ENCODE measurements at places on chromosomes 11 and 22. TPM values are rescaled to one million over a fixed set of nuclear protein-coding genes. Genes with fewer than 3 reads are reported as not detected.

DNA sequence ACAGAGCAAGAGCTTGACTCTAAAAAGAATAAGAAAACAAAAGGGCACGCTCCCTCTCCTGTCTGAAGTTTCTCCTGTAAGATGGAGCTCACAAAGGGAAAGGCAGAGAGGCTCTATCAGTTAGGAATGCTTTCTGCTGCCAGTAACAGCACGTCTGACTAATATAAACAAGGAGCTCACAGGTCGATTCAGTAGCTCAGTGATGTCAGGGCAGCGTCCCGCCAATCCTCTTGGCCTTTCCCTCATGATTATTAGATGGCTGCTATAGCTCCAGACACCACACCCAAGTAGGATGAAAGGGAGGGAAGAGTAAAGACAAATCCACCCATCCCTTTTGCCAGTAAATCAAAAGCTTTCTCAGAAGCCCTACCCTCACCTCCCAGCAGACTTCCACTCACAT, 51.3 kb upstream of the HMGXB4 start:
- DNase-seq = no peak

DNA sequence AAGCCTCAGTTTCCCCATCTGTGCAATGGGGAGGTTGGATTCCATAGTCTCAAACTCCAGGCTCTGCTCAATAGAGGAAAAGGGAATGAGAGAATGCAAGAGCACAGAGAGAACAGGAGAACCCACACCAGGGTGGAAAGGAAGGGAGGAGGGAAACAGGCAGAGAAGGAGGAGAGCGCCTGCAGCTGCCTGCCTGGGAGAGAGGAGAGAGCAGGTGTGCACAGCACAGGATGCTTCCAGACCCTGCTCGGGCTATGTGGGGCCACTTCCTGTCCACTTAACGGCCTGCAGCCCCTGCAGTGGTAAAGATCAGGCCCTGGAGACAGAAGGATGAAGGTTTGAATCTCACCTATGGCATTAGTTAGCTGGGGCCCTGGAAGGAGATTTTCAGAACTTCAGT, 12.3 kb downstream of the LRRC32 start:
- no peak for DNase-seq

- no peak for DNase-seq
Observed at GRCh38 chr11:116716621-116717020, 56.2 kb downstream of the BUD13 start.

GRCh38 chr22:25777870-25778269, 35.9 kb downstream of the MYO18B start:
- DNase-seq = no peak

DNA sequence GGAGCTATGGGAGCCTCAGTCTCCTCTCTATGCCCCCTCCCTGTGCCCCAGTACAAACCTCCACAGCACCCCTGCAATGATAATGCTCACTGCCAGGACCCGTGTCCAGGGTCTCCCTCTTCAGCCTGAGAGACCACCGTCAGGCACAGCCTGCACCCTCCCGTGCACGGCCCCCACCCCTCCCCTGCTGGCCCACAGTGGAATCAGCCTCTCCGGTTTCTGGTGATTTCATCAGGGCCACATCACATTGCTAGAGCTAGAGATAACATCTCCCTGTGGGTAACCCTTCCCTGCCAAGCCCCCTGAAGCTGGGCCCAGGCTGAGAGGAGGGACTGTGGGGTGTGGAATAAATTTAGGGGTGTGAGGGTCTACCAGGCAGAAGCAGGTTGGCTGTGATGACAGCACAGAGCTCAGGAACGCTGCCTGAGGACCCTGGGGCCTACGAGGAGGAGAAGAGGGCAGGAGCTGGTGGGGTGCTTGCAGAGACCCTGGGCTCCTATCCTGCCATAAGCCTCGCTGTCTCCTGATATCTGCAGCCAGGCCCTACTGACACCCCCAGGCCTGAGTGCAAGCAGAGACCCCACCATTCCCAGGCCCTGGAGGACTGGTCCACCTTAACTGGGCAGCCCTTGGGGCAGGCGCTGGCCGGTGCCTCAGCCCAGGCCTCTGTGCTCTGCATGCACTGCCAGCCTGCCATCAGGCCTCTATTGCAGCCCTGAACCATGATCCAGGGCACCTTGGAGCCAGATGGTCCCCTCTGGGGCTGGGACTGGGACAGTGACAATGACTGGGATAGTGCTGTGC, at the start of gene KLHDC7B:
KLHDC7B (plus strand) TSS at position 378 of the 804 bp plus-strand sequence; CDS start at position 723, 345 bp downstream.
- DNase-seq = no peak

GRCh38 chr11:96187822-96188221, 155.2 kb downstream of the MAML2 start:
- DNase-seq = no peak

DNA sequence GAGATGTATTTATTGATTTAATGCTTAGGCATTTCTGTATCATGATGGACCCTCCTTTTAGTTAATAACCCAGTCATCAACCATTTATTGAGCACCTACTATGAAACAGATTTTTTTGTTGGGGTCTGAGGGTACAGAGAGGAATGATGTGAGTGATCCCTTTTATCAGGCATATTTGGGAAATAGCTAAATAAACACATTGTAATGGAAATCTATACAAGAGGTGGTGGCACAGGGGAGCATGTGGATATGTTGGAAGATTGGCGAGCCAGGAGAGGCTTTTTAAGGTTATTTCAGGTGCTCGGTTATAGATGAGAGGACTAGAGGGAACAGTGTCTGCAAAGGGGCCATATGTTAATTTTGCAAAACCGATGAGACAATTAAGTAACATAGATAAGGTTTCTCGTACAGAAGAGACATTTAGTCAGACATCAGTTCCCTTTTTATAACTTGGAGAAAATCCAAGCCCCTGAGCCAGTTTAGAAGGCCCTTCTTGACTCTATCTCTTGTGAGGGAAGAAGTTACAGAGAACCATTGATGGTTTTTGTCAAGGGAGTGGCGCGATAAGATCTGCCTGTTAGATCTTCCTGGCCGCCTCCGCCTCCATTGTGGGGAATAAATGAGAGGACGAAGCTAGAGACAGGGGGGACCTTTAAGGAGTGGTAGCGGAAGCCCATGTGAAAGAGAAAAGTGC, 2.0 kb downstream of the ATXN10 start:
- DNase-seq = no peak

GRCh38 chr11:2570211-2570811, 125.5 kb downstream of the KCNQ1 start:
- DNase-seq = peak; percentile 1

GRCh38 chr11:71169313-71169712, 83.1 kb downstream of the SHANK2 start:
- no peak for DNase-seq

DNA sequence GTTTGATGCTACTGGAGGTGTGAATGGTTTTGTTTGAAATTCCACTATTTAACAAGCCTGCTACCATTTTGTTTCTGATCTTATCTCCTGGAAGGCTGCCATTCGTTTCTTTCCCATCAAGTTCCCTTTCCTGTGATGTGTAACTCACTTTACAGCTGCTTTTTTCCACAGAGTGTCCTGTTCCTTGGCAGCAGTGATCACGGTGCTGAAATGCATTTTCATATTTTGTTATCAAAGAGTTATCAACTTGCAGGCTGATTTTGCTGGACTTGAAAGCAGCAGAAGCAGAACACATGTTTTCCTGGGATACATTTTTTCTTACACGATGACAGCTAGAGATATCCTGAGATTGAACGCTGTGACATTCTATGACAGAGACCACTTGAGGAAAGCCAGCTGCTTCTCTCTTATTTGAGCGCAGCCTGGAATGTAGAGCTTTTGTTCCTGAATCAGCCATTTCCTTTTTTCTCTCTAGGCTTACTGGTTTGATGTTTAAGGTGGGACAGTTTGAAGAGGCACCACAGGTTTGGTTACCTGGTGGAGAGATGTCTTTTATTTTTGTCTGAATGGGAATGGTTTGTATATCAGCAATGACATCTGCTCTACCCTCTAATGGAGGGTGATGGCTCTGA, 34.7 kb downstream of the PRR14L start:
- DNase-seq = no peak

DNA sequence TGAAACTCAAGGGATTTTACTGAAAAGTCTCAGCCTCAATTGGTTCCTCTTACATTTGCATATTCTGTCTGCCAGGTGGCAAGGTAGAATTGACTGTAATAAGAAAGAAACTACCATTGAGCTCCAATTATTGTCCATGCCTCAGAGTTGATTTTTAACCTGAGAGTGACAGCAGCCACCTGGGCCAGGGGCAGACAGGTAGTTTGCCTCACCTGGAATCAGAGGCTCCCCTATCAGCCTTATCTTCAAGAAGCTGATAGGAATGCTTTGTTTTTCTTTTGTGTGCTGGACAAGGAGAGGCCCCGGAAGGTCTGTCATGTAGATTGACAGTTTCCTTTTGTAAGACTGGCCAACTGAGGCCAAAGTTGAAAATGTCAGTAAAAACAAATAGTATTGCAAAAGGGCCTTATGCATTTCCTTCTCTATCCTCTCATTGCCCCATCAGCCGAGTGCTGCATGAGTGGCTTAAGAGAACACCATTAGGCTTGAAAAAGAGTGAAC, 34.1 kb downstream of the CD44 start:
- peak; percentile 70 for DNase-seq

DNA sequence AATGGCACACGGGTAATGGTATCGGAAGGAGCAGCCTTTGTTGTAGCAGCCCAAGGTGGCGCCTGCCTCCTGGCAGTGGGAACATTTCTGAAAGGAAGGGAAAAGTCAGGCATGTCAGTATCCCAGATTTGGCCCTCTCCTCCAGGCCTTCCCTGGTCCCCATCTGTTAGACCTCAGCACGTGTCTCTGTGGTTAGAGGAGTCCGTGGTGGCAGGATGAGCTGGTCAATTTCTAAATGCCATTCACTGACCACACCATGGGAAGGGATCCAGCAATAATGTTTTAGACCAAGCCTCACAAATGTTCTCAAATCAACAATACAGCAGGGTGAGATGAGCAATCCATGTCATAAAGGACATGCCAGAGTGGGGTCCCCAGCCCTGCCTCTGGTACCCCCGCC, 49.0 kb upstream of the CYP2D6 start:
- no peak for DNase-seq

GRCh38 chr11:596374-596773, 19.4 kb downstream of the IRF7 start:
- DNase-seq = no peak

DNA sequence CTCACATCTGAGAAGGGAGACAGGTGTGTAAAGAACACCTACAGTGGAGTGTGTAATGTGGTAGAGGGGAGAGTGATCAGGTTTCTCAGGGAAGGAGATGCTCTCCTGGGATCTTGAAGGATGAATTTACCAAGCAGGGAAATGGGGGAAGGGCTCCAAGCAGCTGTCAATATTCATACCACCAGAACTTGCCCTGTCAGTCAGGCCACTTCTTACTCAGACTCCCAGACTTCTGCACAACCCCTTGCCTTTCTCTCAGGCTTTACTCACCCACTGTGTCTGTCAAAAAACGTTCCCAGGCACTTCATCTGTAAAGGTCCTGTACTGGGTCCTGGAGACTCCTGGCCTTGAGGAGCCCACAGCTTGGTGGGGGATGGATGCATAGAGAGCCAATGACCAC, 14.0 kb upstream of the FCHSD2 start:
- DNase-seq = no peak

- DNase-seq = no peak
Observed at GRCh38 chr11:120815319-120816100, 208.4 kb upstream of the TBCEL start.

GRCh38 chr11:19698493-19699292, 13.9 kb upstream of the NAV2 start:
- DNase-seq = no peak

- DNase-seq = no peak
Observed at GRCh38 chr22:26476705-26477340, 6.8 kb downstream of the HPS4 start.

MAJIN gene
- total RNA-seq = not detected

DGCR6 gene
- total RNA-seq = 1.2 TPM

SMC1B gene
- not detected for total RNA-seq

SERHL2 gene
- total RNA-seq = 0.73 TPM

Data from left colon (tissue), 2 donors.